ENCODE measurements at places on chromosomes 6 and 20.

DNA sequence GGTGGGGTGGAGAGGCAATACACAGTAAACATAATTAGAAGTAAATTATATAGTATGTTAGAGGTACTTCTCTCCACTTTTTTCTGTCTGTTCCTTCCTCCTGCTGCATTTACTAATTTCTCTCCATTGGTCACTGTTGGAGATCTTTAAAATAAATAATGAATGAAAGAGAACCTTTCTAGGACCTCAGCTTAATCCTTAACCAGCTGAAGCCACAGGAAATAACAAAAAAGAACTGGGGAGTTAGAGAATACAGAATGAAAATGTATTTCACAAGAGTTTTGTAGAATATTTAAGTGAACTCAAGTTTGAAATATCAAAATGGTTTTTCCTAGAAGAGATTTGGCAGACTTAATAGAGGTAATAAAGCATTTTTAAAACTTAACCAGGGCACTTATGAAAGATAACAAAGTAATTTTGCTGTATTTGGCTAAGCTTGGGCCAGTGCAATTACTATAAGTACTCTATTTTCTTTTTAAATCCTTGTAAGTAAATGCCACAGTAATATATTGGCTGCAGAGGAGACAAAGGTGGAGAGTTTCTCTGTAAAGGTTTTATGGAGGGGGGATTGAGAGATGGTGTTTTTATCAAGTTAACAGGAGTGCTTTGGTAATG lies 405.0 kb downstream of the CDKAL1 start:
- DNase-seq = no peak
- H3K36me3 ChIP-seq = no peaks in the 10 kb centered on the region

GRCh38 chr6:79605061-79605460 lies 26.1 kb upstream of the SH3BGRL2 start:
- H3K27me3 ChIP-seq = no peaks in the 10 kb centered on the region
- no peak overlapping the region for H3K4me3 ChIP-seq
- H3K27ac ChIP-seq = no peak overlapping the region
- H3K4me1 ChIP-seq = no peaks in the 10 kb centered on the region

DNA sequence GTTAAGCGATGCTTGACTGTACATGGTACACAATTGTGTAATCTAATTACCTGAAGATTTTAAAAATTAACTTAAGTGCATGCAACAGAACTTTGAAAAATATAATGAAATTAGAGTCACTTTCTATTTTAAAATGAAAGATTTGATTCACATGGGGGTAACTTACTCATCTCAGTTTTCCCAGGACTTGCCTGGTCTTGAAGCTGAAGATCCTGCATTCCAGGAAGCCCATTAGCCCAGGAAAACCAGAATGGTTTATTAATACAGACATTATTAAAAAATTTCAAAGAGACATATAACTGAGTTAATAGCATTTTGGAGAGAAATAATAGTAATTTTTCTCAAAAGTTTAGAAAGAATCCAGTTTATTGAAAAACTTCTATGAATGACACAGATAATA lies 190.6 kb downstream of the SIM1 start:
- no peaks in the 10 kb centered on the region for H3K27me3 ChIP-seq
- no peak overlapping the region for H3K27ac ChIP-seq
- no peak for DNase-seq
- H3K36me3 ChIP-seq = no peaks in the 10 kb centered on the region

DNA sequence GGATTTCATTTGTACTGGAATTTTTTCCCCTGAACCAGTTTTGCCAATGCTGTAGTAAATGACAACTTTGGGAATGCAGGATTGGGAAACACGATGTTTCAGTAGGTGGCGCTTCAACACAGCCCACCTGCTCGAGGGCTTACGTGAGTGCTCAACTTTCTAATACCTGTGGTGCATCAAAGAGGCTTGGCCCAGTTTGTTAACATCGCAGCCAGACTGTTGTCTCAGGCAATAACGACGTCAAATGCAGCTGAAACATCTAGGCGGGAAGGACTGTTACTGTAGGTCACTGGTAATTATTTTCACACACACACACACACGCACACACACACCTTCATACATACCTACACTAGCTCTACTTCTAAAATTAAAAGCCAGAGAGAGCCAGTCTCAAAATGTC lies 815.5 kb upstream of the SLC35B3 start:
- H3K27me3 ChIP-seq = no peaks in the 10 kb centered on the region
- no peak overlapping the region for H3K4me3 ChIP-seq
- H3K36me3 ChIP-seq = no peaks in the 10 kb centered on the region
- DNase-seq = no peak

DNA sequence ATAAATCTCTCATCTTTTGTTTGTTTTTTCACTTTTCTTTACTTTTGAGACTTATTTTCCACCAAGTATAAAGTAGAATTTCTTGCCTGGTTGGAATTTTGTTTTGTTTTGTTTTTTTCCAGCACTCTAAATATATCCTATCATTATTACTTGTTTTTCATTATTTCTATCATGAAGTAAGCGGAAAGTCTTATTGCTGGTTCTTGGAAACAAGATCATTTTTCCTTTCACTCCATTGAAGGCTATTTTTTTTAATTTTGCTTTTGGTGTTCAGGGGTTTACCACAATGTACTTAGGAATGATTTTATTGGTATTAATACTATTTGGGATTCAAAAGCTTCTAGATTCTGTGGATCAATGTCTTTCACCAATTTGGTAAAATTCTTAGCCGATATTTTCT lies 190.1 kb downstream of the LAMA2 start:
- DNase-seq = no peak
- H3K4me3 ChIP-seq = no peak overlapping the region
- H3K27ac ChIP-seq = no peak overlapping the region
- H3K27me3 ChIP-seq = no peaks in the 10 kb centered on the region

DNA sequence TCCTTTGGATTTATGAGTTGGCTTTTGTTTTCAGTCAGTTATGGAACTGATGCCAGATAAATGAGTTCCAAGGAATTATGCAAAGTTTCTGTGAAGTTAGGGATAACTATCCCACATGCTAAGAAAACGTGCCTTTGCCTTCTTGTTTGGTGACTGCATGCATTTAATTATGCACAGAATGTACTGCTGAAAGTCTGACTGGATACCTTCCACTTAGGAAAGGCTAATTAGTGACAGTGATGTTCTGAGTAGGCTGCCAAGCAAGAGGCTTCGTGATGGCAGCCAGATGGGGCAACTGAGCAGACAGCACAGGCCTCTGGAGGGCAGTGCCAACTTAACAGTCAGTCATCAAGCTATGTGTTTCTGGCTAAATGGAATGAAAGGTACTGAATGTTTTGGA lies 289.9 kb downstream of the CD109 start:
- H3K27me3 ChIP-seq = no peaks in the 10 kb centered on the region
- H3K4me3 ChIP-seq = no peak overlapping the region
- H3K4me1 ChIP-seq = no peaks in the 10 kb centered on the region

DNA sequence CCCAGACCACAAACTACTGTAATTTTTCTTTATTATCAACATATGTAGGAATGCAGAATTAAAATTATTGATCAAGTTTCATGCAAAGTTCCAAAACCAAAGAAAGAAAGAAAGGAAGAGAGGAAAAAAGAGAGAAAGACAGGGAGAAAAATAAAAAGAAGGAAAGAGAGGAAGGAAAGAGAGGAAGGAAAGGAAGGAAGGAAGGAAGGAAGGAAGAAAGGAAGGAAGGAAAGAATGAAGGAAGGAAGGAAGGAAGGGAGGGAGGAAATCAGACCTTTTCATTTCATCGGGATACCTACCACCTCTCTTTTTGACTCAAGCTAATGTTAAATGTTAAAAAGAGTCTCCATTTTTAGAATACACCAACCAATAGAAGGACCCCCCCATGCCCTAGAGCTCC lies 31.9 kb downstream of the DCDC2 start:
- no peak overlapping the region for H3K4me3 ChIP-seq
- no peak overlapping the region for H3K27ac ChIP-seq
- no peaks in the 10 kb centered on the region for H3K4me1 ChIP-seq

DNA sequence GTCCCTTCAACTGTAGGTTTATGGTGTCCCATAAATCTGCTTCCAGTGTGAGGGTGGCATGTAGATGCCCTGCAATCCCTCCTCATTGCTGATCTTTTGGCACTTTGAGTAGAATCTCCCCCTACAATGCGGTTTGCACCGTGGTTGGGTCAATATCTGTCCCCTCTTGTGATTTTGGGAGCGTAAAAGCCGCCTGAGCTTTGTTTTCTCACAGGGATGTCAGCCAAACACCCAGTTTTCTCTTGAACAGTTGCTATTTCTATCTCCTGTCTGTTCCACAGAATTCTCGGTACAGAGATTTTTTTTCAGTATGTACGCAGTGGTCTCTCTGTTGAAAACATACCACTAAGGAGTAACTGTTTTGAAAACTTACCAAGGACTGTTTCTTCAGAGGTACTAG lies 21.8 kb downstream of the CDS2 start:
- DNase-seq = no peak
- no peaks in the 10 kb centered on the region for H3K27me3 ChIP-seq
- peak overlapping the region; percentile 15 for H3K27ac ChIP-seq
- H3K4me3 ChIP-seq = peak overlapping the region; percentile 3
- H3K36me3 ChIP-seq = no peaks in the 10 kb centered on the region

GRCh38 chr20:704726-705125 lies 29.1 kb upstream of the SCRT2 start:
- H3K36me3 ChIP-seq = no peaks in the 10 kb centered on the region
- no peak for DNase-seq
- no peak overlapping the region for H3K4me3 ChIP-seq
- H3K27ac ChIP-seq = no peak overlapping the region

DNA sequence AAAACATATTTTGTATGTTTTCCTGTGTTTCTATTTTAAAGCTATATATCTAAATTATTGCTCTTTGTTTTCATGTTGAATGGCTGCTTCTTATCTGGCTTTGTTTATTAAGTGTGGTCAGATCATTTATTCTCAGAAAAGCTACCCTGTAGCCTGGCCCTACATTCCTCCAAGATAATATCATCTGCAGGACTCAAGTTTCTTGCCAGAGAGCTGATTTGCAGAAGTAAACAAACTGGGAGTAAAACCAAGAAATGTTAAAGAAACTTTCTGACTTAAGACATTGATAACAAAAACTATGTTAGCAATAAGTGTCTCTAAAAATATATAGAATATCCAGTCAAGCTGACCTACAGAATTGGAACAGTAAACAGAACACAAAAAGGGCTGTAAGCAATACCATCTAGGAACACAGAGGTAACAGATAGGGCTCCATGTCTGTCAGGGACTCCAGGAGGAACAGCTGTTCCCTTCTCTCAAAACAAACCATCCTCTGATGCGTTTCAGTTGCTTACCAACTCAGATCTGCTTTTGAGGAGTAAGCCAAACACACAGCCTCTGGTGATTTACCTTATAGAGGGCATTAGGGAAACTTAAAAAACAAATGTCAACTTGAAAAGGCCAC lies 17.5 kb upstream of the CEP85L start:
- no peaks in the 10 kb centered on the region for H3K27me3 ChIP-seq
- no peak overlapping the region for H3K4me3 ChIP-seq
- H3K27ac ChIP-seq = peak overlapping the region; percentile 34
- H3K4me1 ChIP-seq = peaks cover 32% of the 10 kb centered on the region
- no peaks in the 10 kb centered on the region for H3K36me3 ChIP-seq

GRCh38 chr6:27608916-27609883 lies 136.3 kb upstream of the ZNF184 start:
- DNase-seq = no peak
- no peak overlapping the region for H3K27ac ChIP-seq
- H3K4me3 ChIP-seq = no peak overlapping the region
- H3K27me3 ChIP-seq = no peaks in the 10 kb centered on the region
- no peaks in the 10 kb centered on the region for H3K4me1 ChIP-seq

- no peak overlapping the region for H3K4me3 ChIP-seq
- H3K27ac ChIP-seq = no peak overlapping the region
- no peak for DNase-seq
- no peaks in the 10 kb centered on the region for H3K36me3 ChIP-seq
- H3K27me3 ChIP-seq = no peaks in the 10 kb centered on the region
Measured at GRCh38 chr6:147459780-147460179, 48.7 kb upstream of the SAMD5 start.

GRCh38 chr6:151610326-151610725 lies 116.5 kb downstream of the CCDC170 start:
- H3K27me3 ChIP-seq = no peaks in the 10 kb centered on the region
- no peak for DNase-seq
- no peaks in the 10 kb centered on the region for H3K4me1 ChIP-seq

DNA sequence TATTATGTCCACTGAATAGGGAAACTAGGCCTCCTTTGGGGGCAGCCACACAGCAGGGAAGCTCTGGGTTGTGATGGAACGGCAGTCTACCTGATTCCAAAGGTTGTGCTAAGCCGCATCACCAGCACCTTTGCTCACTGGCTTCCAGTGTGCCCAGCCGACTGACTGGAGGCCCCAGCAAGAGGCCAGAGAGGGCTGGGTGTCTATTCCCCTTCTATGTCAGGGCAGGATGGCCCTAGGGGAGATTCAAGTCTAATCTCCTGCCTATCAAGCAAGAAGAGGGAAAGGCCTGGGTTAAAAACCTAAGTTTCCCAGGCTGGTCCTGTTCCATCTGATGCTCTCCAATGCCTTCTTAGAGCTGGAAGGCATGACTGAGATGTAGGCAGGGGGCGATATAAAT lies 53.6 kb downstream of the JPH2 start:
- no peak for DNase-seq
- peak overlapping the region; percentile 48 for H3K27ac ChIP-seq
- H3K27me3 ChIP-seq = no peaks in the 10 kb centered on the region
- no peak overlapping the region for H3K4me3 ChIP-seq
- H3K36me3 ChIP-seq = no peaks in the 10 kb centered on the region

GRCh38 chr20:8326899-8327298 lies 194.8 kb downstream of the PLCB1 start:
- no peak for DNase-seq
- no peaks in the 10 kb centered on the region for H3K4me1 ChIP-seq
- H3K27me3 ChIP-seq = no peaks in the 10 kb centered on the region
- no peaks in the 10 kb centered on the region for H3K36me3 ChIP-seq

- no peaks in the 10 kb centered on the region for H3K4me1 ChIP-seq
- no peak for DNase-seq
- H3K4me3 ChIP-seq = no peak overlapping the region
- H3K27me3 ChIP-seq = no peaks in the 10 kb centered on the region
Measured at GRCh38 chr6:99146711-99147110, 199.0 kb upstream of the FBXL4 start.

- no peaks in the 10 kb centered on the region for H3K27me3 ChIP-seq
- no peaks in the 10 kb centered on the region for H3K36me3 ChIP-seq
- DNase-seq = no peak
- no peak overlapping the region for H3K4me3 ChIP-seq
- H3K27ac ChIP-seq = no peak overlapping the region
- H3K4me1 ChIP-seq = peaks cover 3% of the 10 kb centered on the region
Measured at GRCh38 chr6:69953491-69953890, 87.1 kb downstream of the COL19A1 start.

GRCh38 chr6:48560408-48560807 lies 449.4 kb upstream of the PTCHD4 start:
- H3K36me3 ChIP-seq = no peaks in the 10 kb centered on the region
- no peak overlapping the region for H3K27ac ChIP-seq
- no peak for DNase-seq
- H3K4me3 ChIP-seq = no peak overlapping the region

- no peak overlapping the region for H3K4me3 ChIP-seq
- H3K27ac ChIP-seq = no peak overlapping the region
- no peak for DNase-seq
- no peaks in the 10 kb centered on the region for H3K36me3 ChIP-seq
- no peaks in the 10 kb centered on the region for H3K4me1 ChIP-seq
Measured at GRCh38 chr6:9455864-9456658, 958.8 kb downstream of the TFAP2A start.
